Glutamatergic neuron (in vitro differentiated cells): ENCODE measurements at places on chromosomes 7 and 10.

DNA sequence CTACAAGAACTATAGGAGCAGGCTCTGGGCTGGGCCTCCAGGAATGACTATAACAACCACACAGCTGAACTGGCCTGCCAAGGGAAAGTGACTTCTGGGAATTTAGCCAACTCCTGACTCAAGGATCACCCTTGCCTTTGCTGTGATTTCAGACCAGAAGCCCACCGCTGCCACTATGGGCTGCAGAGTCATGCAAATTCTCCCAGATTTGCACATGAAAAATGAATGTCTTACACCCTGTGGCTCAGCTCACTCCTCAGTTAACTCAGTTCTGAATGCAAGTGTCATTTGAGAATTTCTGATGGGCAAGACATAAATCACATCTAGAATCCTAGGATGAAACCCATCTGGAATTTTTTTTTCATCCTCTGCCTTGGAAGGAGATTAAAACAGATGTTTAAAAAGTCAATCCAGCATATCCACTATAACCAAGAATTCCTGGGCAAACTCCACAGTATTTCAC is 186.5 kb upstream of the BET1 start:
- DNase-seq, result no peak

- DNase-seq, result no peak
These were observed 11.5 kb upstream of the SVOPL start for GRCh38 chr7:138712652-138713051.

DNA sequence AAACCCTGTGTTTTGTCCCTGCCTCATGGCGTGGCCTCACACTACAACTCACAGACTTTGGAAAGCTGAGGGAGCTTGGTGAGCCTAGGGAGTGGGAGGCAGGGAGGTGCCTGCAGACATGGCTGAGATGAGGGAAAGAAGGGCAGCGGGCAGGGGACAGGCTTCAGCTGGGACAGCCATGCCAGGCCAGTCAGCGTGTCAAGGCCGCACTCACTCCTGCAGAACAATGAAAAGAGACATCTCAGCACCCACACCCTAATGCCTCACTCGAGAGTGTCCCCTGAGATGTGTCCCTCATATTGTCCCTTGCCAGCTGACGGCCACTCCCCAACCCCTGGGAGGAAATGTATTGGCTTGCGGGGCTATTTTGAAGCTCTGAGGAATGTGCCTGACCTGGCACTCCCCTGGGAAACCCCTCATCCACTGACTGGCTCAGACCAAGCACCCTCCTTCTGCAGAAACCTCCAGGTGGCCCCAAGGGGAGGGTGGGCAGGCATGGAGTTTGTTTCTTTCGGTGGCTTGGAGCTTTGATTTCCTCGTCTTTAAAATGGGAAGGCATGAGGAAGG is 31.6 kb downstream of the SH3PXD2A start:
- DNase-seq, result no peak

DNA sequence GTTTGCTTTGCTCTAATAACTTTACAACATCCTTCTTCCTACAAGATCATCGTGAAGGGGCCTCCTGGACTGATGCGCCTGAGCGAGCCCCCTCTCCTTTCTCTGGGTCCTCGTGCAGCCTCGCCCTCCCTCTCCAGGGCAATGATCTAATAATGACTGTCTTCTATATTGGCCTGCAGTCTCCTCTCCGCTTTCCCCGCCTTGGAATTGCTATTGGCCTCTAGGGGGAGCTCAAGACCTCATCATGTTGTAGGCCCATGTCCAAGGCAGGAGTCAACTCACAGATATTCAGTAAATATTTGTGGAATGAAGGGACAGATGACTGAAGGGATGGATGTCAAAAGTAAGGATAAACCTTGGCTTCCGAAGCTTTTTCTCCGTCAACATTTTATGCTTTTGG is 1180.3 kb downstream of the TYW1 start:
- DNase-seq, result peak; percentile 73

DNA sequence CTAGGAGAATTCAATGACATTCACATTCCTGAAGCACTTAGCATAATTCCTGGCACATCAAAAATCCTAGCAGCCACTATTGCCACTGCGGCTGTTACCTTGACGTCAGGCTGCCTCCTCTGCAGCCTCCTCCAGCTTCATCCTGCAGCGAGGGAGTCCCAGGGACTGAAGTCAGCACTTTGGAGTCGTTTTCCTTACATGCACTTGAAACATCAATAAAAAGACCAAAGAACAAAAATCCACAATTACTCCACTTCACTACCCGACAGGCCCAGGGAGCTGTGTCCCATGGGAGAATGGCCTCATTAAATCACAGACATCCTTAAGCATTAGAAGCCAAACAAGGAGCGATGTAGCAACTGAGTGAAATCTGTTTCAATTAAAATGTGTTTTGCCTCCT is 48.6 kb upstream of the NANOS1 start:
- DNase-seq, result peak; percentile 38

- DNase-seq, result no peak
These were observed at the start of gene TFEC for GRCh38 chr7:116030651-116031276. Gene TFEC, minus strand, starts transcription at chr7:116030763. Its CDS starts 46,322 bp downstream, at chr7:115984441.

GRCh38 chr7:158488181-158488971 is 99.2 kb downstream of the PTPRN2 start:
- DNase-seq, result no peak

GRCh38 chr7:139629392-139630082 is 106.1 kb downstream of the CLEC2L start:
- no peak for DNase-seq

DNA sequence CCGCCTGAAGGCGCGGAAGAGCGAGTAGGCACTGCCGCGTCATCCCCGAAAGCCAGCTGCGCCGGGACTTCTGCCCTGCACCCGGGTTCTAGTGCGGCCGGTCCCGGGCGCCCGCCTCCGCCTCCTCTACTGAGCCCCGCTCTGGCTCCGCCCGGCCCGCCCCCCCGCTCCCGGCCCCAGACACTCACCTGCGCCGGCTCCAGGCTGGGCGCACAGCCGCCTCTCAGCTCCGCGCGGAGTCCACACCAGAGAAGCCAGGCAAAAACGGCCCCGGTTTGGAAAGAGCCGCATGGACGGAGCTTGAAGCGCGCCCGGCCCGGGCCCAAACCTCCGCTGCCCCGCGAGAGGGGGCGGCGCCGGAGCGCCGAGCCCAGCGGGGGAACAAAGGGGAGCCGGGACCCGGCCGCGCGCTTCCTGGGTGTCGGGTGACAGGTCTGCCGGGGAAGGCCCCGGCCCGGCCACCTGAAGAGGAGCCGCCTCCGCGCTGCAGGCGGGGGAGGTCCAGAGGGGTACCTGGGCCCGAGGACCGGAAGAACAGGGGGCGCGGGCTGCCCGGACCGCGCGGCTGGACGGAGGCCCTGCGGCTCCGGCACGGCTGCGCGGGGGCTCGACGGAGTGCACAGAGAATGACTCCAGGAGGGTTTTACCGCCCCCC is 168.2 kb downstream of the NRF1 start:
- no peak for DNase-seq
